IMR-90 (cell line): ENCODE measurements at places on chromosomes 16 and 17. TPM values are rescaled to one million over a fixed set of nuclear protein-coding genes. Genes with fewer than 3 reads are reported as not detected.

- no peak overlapping the region for H3K4me3 ChIP-seq
- peaks cover 39% of the 10 kb centered on the region for H3K36me3 ChIP-seq
- H3K4me1 ChIP-seq: peaks cover 12% of the 10 kb centered on the region
- peak; percentile 80 for DNase-seq
- H3K27me3 ChIP-seq: no peaks in the 10 kb centered on the region
- no peak overlapping the region; the same call in 1 of the 2 replicates for H3K27ac ChIP-seq
Observed at GRCh38 chr17:57975044-57975443, 13.0 kb downstream of the VEZF1 start.

- peaks cover 87% of the 10 kb centered on the region for H3K36me3 ChIP-seq
- no peak for DNase-seq
- no peak overlapping the region for H3K27ac ChIP-seq
- H3K4me3 ChIP-seq: no peak overlapping the region
- peaks cover 10% of the 10 kb centered on the region for H3K4me1 ChIP-seq
Observed at GRCh38 chr16:27499659-27500055, 50.1 kb downstream of the GTF3C1 start.

Gene PRDM7
- total RNA-seq: not detected in 2 replicates

Gene LRRC37A
- 0.56 and 0.72 TPM in 2 replicates for total RNA-seq

DNA sequence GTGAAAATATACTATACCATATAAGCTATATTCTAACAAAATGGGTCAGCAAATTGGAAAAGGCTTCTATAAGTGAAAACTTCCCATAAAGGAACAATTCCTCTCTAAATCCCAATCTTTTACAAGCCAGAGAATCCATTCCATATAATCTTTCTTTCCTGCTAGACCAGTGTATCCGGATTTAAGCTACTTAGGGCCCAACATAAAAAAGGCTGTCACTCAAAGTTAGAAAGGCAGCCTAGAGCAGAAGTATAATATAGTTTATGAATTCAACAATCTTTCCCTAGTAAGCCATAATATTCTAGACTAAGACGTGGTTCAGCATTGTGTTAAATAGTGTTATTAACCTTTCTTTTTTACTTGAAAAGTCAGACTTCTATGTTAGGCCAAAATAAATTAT, 93.0 kb downstream of the SKAP1 start:
- H3K4me1 ChIP-seq: 0 out of 2 replicates have a peak, but pooled peaks cover 1% of the 10 kb centered on the region
- H3K36me3 ChIP-seq: no peaks in the 10 kb centered on the region
- H3K27ac ChIP-seq: no peak overlapping the region
- H3K27me3 ChIP-seq: peaks cover 38% of the 10 kb centered on the region

DNA sequence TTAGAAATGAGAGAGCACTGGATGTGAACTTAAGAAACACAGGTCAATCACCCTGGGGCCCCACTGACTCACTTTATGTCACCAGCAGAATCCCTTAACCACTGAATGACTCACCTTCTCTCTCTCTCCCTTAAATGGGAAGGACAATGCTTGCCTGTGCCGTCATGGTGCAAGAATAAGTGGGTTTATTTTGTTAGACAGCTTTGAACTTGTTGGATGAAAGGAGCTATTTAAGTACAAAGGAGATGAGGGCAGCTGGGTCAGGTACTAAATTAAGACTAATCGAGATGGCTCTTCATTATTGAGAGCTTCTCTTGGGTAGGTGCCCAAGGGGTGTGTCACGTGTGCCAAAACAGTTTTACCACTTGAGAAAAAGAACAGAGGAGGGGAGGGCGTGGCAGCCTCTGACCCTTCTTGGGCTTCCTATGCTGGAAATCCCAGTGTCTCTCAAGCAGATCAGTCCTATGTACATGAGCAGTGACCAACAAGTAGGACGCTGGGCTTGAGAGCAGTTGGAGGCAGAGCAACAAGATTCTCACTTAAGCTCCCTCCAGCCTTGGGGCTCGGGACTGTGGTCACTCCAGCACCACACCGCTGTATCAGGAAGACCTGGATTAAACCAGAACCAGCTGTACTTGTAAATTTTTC, 6.7 kb upstream of the KRT31 start:
- H3K27ac ChIP-seq: peak overlapping the region; percentile 28; the same call in 1 of the 2 replicates
- no peaks in the 10 kb centered on the region for H3K27me3 ChIP-seq
